ENCODE measurements at places on chromosomes 2 and 18. TPM values are rescaled to one million over a fixed set of nuclear protein-coding genes. Genes with fewer than 3 reads are reported as not detected.

Gene SPATA3
- not detected for total RNA-seq

Gene LCLAT1
- total RNA-seq, result 16.4 TPM

Gene DSG4
- total RNA-seq, result not detected

- no peaks in the 10 kb centered on the region for H3K36me3 ChIP-seq
- no peak overlapping the region for H3K27ac ChIP-seq
- H3K4me1 ChIP-seq, result no peaks in the 10 kb centered on the region
These were observed 102.2 kb downstream of the VIT start for GRCh38 chr2:36798724-36799123.

DNA sequence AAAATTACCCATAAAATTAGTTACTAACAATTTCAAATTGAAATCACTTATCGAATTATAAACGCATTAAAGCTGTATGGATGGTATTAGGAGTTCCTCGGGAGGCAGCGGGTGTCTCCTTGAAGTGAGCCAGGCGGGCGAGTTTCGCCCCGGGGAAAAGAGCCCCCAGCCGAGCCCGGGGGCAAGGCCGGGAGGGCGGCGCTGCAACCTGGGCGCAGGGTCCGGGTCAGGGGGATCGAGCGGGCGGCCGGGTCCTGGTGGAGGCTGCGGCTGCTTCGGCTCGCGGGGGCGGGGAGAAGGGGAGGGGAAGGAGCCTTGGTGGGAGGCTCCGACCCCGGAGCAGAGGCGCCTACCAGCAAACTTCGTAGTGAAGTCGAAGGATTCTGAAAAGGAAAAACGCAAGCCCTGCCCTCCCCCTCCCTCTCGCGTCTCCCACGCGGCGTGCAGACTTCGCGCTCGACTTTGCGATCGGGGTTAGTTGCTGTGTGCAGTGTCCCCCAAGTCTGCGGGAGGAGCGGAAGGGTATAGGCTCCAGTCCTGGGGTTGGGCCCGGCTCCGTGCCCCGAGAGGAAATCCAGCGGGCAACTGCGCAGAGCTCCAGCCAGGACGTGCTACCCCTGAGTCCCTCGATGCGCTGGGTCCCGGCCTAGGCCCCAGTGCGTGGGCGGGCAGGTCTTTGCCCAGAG, 140.8 kb downstream of the MEIS1 start:
- H3K4me1 ChIP-seq, result no peaks in the 10 kb centered on the region
- peak overlapping the region; percentile 71 for H3K4me3 ChIP-seq
- H3K27ac ChIP-seq, result peak overlapping the region; percentile 64
- DNase-seq, result peak; percentile 71
